GF-D8 (cell line): ENCODE measurements at places on chromosomes 1 and 21.

DNA sequence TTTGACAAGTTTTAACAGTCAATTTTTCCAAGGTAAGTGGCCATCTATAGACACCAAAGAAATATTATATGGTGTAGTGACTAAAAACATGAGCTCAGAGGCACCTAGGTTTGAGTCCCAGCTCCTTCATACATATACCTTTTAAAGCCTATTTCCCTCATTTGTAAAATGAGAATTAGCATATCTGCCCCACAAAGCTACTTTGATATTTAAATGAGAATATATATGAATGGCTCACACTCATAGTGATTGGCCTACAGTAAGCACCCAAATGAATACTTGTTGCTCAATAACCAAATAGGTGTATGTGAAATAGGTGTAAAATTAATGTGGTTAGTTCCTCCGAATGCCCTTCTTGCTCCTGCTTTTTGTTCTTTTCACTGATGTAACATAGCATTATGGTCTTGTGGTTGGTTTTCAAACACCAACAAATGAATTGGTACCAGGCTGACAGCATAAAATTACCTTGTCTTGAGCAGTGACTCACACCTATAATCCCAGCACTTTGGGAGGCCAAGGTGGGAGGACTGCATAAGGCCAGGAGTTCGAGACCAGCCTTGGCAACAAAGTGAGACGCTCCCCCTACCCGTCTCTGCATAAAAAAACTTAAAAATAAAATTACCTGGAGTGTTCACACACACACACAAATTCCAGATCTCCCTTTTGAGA, 25.3 kb downstream of the CNIH4 start:
- DNase-seq, result no peak

DNA sequence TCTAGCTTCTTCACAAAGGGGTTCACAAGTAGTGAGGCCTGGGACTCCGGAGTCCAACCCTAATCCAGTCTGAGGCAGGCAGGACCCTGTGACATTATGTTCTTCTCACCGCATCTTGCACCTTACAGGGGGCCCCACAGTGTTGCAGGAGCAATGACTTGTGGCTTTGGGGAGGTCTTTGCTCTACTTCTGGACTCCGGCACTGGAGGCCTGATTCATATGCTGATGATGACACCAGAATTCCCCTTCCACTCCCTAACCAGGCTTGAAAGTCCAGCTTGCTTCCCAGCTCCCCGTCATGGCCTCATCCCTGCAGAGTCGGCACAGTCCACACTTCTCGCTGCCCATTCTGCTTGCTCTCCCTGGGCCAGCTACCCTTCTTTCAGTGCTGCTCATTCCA, 96.3 kb upstream of the SLC44A3 start:
- no peak for DNase-seq

DNA sequence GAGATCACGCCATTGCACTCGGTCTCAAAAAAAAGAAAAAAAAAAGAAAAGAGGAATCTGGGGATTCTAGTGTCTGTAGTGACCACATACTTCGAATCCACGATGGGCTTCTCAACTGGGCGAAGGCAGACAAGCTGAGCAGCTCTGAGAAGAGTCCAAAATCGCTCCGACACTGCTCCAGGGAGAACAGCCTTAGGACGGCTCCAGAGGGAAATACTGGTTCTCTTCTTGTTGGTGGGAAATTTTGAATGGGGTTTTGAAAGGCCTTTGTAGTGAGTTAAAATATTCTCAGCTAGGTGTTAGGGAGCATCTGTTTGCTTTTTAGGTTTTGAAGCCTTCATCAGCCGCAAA, 18.3 kb upstream of the HJV start:
- DNase-seq, result no peak

DNA sequence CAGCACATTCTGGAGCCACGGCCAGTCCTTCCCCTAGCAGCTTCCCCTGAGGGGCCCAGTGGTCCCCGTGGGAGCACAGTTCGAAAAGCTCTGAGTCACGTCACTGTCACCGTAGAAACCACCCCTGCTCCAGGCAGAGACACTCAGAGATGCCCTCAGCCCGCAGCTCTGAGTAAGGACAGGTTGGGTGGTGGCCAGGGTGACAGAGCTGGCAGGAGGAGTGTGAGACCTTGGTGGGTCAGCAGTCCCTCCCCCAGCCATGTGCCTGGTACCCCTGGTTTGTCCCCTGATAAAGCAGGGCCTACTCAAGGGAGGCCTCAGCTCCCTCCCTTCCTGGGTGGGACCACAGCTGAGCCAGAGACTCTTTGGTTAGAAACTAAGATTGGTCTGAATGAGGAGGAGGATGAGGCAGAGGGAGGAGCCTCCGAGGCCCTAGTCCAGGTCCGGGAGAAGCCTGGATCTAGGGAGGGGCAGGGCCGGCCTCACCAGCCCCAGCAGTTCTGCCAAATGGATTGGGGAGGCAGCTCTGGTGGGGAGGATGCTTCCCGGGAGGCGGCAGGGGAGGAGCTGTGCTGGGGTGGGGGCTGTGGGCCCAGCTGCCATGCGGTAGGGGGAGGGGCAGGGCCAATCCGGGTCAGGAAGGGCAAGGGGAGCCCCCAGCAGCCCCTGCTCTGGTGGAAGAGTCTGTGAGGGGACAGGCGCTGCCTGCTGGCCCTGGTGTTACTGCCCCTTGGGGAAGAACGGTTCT, 55.2 kb downstream of the SLC9A1 start:
- no peak for DNase-seq

GRCh38 chr1:175522880-175523279, 220.5 kb downstream of the TNR start:
- DNase-seq, result no peak

DNA sequence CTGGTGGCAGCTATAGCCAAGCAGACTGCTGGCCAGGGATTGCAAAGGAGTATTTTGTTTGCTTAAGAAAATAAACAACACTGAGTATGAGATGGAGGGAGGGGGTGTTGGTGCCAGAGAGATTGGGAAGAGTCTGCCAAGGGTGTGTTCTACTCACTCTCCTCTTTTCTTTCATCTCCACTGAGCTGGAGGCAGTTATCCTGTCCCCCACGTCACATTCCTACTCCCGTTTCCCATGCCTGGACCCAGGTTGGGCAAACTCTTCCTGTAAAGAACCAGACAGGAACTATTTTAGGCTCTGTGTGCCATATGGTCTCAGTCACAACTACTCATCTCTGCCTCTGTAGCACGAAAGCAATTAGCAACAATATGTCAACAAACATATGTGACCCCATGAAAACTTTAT, 1.4 kb upstream of the IL24 start:
- DNase-seq, result no peak

DNA sequence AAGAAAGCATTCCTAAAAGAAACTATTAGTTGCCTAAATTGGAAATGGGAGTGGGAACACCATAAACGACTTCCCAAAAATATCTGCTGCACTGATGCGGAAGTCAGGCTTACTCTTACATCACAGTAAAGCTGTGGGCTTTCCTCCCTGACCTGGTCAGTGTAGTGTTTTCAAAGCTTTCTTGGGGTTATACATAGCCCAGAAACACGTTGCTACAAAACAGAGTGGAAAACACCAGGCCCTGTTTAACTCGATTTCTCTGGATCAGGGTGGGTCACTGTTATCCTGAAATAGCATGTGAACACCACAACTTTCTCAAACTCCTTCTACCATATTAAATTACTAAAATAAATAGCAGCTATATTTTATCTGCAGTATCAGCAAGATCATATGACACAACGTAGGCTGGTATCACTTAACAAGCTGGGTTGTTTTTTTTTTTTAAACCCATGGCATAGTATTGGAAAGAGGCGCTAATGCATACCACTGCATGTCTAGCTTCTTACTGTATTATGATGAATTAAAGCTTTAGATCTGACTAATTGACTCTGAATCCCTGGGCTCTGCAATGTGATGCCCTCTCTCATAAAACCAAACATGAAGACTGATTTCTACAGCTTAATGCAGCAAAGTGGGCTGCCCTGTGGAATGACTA, 184.6 kb downstream of the TGFB2 start:
- no peak for DNase-seq

GRCh38 chr1:17278996-17279830, 28.8 kb upstream of the PADI4 start:
- no peak for DNase-seq

DNA sequence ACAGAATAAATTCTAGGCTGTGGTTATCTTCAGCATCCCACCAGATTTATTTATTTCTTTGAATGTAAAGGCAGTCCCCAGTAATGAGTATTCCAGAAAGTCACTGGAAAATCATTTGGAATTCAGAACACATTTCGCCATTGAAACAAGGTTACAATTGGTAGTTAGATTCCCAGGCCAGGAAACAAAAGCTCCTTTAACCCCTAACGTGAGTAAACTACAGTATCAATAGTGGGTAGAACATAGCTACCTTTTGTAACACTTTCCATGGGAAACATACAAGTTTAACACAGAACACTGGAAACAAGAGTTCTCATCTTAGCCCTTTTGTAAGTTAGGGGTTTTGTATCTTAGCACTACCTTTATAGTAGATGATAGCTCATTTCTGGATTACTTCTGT, 53.4 kb upstream of the BMP8A start:
- no peak for DNase-seq

- no peak for DNase-seq
Measured at GRCh38 chr21:46055863-46056281, 42.0 kb upstream of the COL6A2 start.

DNA sequence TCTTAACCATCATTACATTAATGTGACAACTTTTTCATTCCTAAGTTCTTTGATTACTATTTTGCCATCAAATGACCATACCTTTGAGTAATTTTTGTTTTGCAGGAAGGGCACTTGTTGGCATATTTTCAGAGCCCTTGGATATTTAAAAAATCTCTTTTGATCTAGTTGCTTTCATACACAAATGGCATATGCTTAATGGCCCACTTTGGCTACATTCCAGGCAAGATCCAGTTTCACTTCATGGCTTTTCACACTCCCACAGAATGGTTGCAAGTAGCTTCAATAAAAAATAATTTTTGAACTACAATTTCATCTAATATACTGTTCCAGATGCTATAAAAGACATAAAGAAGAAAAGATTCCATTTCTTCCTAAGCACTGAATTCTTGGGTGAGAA, 18.1 kb downstream of the ADAM30 start:
- DNase-seq, result no peak

- no peak for DNase-seq
Measured at GRCh38 chr1:154661110-154661509, 53.1 kb upstream of the ADAR start.

DNA sequence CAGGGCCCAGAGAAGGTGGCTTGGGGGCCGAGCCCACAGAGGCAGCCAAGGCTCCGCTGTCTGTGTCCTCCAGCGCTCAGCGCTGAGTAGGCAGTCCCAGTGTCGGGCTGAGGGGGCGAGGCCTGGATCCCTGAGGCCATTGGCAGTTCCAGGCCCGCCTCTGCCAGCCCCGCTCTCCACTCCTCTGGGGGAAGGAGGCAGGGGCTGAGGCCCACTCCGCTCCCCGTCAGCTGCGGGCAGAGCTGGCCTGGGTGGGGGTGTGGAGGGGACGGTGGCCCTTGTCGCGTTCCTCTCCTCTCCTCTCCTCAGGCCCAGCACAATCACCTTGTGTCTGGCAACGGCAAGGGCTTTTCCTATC, 132.8 kb downstream of the CASZ1 start:
- DNase-seq, result no peak

GRCh38 chr21:42495765-42496119, 282 bp downstream of the RSPH1 start:
- DNase-seq, result no peak

DNA sequence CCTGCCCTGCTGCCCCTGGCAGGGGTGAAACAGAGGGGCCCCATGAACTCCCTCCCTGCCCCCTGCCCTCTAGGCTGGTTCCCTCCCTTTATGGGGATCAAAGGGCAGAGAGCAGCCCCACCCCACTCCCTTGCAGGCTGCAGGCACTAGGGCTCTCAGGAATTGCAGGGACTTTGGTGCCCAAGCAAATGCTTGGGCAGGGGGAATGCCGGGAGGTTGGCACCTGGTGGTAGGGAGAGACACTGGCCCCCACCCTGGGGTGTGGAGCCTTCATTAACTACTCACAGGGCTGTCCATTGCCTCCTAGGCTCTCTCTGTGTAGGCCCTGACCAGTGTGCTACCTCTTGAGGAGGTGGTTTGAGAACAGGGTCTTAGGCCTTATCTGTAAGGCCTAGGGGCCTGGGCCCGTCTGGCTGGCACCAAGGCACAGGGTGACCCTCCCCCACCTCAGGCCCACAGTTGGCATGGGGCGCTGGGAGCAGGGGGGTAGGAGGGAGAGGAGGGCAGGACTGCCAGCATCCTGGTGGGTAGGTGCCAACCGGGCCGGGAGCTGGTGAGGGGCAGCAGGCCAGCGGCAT, 4.7 kb downstream of the ZBTB7B start:
- no peak for DNase-seq

GRCh38 chr1:59368008-59368670, 71.2 kb downstream of the FGGY start:
- no peak for DNase-seq

DNA sequence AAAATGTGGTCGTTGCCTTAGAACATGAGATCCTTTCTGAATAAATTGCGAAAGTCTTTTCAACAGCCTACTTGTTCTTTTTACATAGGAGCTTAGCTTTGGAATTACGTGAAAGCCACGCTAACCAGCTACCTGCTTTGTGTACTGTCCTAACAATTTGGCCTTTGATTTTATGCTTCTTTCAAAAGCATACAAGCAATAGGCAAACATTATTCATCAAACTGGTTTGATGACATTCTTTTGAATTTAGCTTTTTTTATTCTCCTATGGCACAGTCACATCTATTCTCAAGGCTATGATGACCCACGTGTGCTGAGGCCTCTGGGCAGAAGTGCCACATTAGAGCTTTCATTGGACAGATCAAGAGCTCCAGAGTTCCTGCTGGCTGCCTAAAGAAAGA, 178.0 kb upstream of the DPT start:
- DNase-seq, result no peak

DNA sequence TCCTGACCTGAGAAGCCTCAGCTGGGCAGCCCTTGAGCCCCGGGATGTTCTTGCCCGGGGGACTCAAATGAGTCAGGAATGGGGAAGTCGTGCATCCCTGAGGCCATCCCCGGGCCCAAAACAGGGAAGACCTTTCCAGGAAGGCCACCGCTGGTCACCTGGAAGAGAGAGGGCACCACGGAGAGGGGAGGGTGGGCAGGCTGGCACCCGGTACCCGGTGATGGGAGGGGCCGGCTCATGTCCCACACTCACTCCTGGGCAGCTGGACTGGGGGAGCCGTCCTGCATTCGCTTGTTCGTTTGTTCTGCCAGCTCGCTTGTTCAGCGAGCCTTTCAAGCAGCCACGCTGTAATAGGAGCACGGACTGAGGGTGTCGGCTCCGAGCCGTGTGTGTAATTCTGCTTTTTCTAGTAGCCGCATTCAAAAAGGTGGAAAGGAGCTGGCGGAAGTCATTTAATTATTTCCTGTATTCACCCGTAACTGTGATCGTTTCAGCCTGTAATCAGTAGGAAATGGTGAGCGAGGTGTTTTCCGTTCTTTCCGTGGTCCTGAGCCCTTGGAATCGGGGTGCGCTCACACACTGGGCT, 48.4 kb upstream of the CCDC27 start:
- no peak for DNase-seq

- no peak for DNase-seq
Measured at GRCh38 chr1:91791691-91792488, 94.1 kb downstream of the TGFBR3 start.

DNA sequence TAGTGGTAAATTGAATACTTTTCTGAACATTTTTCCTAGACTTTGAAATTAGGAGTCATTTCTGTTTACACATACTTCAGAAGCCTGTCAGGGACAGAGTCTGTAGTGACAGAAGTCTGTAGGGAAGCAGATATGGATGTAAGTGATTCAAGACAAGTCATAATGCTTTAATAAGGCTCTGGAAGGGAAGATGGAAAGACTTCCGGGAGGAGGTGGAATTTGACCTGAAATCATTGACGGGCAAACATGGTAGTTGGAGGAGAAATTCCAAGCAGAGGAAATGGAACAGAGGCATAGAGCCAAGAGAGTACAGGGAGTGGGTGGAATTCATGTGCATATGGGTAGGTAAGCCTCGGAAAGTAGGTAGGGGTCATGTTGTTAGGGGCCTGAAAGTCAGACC, 22.5 kb downstream of the CAMTA1 start:
- DNase-seq, result no peak
